Mucosa of gallbladder (tissue), 1 donor: ENCODE measurements at places on chromosomes 4 and X. TPM values are rescaled to one million over a fixed set of nuclear protein-coding genes. Genes with fewer than 3 reads are reported as not detected.

Gene PAGE4
- not detected for total RNA-seq

Gene BGN
- 204 TPM for total RNA-seq

Gene NLGN3
- total RNA-seq = 2.5 TPM

Gene TLR3
- 30.2 TPM for total RNA-seq

Gene SMAD1
- 32.5 TPM for total RNA-seq

Gene GPR143
- 1.8 TPM for total RNA-seq

Gene ZFX
- 66.4 TPM for total RNA-seq

Gene SLC9B1
- 0.81 TPM for total RNA-seq

Gene RUFY3
- total RNA-seq = 46.6 TPM

Gene ZNF718
- 11.6 TPM for total RNA-seq

DNA sequence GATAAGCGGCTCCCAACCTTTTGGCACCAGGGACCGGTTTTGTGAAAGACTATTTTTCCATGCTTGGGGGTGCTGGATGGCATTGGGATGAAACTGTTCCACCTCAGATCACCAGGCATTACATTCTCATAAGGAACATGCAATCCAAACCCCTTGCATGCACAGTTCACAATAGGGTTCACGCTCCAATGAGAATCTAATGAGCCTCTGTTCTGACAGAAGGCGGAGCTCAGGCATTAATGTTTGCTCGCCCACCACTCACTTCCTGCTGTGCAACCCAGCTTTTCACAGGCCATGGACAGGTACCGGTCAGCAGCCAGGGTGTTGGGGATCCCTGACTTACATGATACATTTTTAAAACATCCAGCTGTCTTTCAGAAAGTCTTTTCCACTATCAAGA is 187.3 kb downstream of the SLC39A8 start:
- no peak for DNase-seq

GRCh38 chrX:69172937-69173336 is 7.7 kb upstream of the PJA1 start:
- no peak for DNase-seq

- DNase-seq = no peak
Measured at GRCh38 chr4:4912155-4912554, 52.7 kb downstream of the MSX1 start.

DNA sequence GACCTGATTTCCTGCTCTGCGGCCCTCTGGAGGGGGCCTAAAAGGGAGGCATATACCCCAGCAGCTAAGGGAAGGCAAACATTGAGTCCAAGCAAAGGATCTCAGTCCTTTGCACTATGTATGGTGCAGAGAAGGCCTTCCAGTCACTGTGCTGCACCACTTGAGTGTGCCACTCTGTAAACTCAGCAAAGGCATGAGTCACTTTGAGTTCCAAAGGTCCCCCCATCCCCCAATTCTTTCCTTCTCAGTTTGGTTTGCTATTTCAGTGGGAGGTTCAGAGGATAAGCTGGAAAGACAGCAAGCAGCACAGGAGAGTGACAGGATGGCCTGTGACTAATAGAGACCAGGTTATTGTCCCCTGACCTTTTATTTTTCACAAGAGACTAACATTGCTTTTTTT is 131.3 kb downstream of the FHDC1 start:
- peak; percentile 67 for DNase-seq

DNA sequence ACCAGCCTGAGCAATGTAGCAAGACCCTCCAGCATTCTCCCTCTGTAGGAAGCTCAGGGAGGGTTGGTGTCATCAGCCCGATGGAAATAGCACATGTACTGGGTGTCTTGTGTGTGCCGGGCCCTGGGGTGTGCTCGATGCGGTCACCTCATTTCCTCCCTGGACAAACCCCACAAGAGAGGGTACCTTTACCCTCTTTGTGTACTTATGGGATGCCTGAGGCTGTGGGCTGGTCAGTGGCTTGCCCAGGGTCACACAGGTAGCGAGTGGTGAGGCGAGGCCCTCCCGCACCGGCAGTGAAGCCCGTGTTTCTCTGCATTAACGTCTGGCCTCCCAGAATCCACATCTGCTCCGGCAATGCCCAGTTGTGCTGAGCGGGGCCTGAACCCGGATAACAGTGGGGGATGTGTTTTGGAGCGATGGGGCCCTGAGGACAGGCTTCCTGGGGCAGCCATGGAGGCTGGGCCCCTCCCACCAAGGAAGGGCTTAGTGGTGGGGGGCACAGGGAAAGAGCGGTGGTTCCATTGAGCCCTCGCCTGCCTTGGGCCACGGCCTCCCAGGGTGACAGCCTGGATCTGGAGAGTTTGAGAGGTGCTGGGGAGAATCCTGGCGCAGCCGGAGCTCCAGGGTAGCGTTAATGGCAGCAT is 8.1 kb downstream of the PSAPL1 start:
- DNase-seq = no peak

DNA sequence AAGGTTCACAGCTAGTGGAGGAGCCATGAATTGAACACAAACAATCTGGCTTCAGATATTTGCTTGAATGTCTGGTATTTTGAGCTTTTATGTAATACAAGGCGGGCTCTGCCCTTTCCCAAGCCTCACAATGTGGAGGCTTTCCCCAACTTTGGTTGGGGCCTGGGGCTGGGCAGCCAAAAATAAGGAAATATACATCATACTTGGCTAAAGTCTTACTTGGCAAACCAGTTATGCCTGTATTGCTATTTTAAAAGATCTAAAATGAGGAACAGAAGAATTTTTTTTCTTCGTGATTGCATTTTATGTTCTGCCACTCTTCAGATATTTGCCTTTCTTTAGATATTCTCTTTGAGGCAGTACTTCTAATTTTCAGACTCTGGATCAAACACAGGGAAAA is 26.1 kb downstream of the ARFIP1 start:
- DNase-seq = no peak

DNA sequence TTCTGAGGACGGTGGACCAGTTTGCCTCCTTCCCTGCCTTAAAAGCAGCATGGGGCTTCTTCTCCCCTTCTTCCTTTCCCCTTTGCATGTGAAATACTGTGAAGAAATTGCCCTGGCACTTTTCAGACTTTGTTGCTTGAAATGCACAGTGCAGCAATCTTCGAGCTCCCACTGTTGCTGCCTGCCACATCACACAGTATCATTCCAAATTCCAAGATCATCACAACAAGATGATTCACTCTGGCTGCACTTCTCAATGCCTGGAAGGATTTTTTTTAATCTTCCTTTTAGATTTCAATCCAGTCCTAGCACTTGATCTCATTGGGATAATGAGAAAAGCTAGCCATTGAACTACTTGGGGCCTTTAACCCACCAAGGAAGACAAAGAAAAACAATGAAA is 255.3 kb downstream of the RAPGEF2 start:
- DNase-seq = no peak

DNA sequence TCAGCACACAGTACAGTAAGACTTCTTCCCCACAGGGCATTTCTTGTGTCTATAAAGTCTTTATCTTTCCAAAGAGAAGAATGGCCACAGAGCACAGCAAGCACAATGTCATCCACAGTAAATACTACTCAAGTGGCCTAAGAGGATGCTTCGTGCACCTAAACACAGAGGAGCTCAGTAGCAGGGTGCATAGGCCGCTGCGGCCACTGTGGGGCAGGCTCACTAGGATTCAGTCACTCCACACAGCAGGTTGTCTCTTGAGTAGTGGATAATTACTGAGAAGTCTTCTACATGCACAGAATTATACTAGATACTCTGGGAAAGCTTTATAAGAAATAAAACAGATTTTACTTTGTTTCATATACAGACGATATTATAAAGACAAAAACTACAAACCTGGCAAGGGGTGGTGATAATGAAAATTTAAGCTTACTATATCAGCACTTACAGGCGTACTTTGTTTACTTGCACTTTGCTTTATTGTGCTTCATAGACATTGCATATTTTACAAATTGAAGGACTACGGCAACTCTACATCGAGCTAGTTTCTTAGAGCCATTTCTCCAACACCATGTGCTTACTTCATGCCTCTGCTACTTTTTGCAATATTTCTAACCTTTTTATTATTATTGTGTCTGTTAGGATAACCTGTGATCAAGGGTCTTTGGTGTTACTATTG is 78.5 kb downstream of the PRDM5 start:
- DNase-seq = no peak

- DNase-seq = no peak
Measured at GRCh38 chrX:68498044-68498507, 775 bp upstream of the YIPF6 start.

GRCh38 chr4:138741766-138742377 is 273.7 kb upstream of the NOCT start:
- no peak for DNase-seq

- DNase-seq = peak; percentile 14
Measured at GRCh38 chr4:4762909-4763821, 96.3 kb upstream of the MSX1 start.

- DNase-seq = no peak
Measured at GRCh38 chr4:47031751-47032404, 511 bp downstream of the GABRB1 start.

DNA sequence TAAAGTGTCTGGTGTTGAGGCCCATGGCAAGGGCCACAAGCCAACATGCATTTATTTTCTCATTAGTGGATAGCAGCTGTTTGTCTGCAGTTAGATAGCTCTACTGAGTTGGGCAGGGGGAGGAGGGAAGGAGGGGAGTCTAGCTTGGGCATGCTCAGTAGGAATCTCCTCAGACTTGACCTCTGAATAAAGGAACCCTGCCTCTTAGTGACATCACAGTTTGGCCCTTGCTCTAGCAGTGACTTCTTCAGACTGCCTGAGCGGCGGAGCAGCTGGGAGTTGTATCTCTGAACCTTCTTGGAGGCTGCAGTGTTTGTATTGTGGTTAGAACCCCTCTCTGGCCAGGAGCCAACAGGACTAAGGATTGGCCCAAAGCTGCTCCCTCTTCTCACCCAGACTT is 57.4 kb downstream of the BCORL1 start:
- DNase-seq = no peak

- no peak for DNase-seq
Measured at GRCh38 chr4:109014593-109015412, 251.9 kb upstream of the ETNPPL start.

DNA sequence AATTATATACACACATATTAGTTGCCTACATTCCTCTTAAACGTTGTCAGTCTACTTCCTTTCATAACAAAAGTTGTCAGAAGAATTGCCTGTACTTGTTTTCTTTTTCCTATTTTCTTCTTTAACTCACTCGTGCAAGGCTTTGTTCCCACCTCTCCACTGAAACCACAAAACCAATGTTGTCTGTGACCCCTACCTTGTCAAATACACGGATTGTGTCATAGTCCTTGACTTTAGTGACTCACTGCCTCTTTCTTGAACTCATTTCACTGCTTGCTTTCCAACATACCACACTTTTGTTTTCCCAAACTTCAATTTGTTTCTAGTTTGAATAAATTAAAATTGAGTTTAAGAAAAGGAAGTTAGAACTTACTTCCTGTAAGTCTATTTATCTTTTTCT is 283.9 kb upstream of the AGA start:
- no peak for DNase-seq

DNA sequence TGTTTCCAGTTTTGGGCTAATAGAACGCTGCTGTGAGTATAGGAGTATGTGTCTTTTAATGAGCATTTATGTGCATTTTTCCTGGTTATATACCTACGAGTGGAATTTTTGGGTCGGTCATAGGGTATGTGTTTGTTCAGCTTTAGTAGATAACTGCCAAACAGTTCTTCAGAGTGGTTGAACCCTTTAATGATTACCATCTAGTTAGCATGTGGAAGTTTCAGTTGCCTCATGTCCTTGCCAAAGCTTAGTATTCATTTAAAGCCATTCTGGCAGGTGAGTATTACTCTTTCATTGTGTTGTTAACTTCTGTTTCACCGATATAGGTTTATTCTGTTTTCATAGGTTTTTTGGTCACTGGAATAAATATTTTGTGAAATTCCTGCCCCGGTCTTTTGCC is 229.1 kb downstream of the ARHGAP10 start:
- DNase-seq = no peak

DNA sequence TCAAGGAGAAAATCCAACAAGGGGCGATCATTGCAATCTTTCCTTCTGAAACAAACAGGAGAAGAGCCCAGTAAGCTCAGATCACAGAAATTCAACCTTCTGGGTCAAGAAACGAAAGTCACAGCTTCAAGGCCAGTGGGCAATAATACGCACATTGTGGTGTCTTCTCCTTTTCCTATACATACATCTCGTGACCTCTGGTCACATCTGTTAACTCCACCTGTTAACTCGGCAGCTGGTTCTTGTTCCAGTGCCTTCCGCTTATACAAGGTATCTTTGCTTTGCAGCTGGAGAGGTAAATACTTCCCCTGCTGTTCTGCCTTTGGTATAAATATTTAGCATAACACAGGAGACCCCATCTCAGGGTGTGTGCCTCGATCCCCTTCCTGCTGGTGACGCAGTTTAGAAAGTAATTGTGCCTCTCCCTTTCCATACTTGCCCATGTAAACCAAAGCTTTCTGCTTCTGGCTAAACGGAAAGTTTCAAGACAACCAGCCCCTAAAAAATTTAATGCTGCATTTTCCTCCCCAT is 45.0 kb downstream of the CCDC149 start:
- no peak for DNase-seq

DNA sequence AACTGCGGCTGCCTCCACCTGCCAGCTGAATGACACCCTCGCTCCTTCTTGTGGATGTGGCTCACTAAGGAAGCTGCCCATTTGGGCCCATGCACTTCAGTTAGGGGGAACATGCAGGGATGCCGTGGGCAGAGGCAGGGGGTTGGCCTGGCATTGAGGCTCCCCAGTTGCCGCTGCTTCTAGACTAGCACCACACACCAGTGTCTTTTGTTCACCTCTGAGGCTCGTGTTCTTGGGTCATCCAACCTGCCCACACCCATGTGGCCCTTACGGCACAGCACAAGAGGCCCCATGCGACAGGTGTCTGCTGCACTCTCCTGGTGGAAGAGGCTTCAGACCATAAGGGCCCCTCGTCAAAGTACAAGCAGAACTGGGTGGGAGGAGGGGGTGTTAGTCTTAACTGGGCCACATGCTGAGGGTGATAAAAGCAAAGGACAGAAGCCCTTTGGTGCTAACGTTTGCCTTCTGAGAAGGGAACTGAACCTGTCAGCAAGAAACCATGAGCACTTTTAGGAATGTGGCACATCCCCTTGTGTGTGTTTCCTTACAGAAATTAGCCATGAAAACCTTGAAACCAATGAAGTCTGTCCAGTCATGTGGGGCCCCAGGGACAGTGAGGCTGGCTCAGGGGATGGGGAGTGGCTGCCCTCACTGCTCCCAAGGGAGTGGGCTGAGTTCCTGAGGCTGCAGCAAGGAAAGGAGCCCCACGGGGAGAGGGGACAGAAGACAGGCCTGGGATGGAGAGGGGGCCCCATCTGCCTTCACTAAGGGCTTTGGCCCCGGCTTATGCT is 39.2 kb downstream of the MAP7D3 start:
- no peak for DNase-seq
